MM.1S (cell line): ENCODE measurements at places on chromosomes 7 and 10.
A peak's percentile ranks its signal among the peaks of the same experiment; 100 is the strongest.

DNA sequence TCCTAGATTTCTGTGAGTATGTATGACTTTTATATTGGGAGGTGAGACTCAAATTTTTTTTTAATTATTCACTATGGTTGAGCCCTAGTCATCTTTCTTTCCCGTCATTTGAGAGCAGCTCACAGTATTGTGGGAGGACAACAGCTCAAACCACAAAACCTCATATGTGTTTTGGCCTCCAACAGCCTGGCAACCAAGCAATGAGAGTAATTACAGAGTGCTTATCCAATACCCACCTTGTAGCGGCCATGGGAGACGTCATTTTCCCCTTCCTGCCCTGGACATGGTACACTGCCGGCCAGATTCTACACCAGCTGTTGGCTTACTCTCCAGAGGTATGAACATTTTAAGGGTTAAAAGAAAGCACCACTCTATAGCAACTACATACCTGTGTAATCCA lies 49.1 kb downstream of the DOCK4 start:
- DNase-seq = no peak

GRCh38 chr10:49831352-49832035 lies 69.4 kb upstream of the OGDHL start:
- no peak for DNase-seq

DNA sequence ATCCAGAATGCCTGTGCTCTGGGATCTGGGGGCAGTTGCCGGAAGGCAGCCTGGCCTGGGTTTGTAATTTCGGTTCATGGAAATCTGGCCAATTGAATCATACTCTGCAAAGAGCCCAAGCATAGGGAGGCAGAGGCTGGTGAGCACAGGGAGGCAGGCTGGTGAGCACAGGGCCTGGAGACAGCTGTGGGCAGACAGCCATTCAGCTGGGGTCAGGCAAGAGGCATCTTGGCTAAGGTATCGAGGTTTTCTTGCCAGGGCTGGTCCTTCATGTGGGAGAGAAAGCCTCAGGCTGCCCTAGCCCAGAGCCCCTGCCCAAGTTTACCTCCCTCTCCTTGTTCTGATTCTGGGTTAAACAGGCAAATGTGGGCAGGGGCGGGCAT lies 63.7 kb upstream of the BAIAP2L1 start:
- no peak for DNase-seq

DNA sequence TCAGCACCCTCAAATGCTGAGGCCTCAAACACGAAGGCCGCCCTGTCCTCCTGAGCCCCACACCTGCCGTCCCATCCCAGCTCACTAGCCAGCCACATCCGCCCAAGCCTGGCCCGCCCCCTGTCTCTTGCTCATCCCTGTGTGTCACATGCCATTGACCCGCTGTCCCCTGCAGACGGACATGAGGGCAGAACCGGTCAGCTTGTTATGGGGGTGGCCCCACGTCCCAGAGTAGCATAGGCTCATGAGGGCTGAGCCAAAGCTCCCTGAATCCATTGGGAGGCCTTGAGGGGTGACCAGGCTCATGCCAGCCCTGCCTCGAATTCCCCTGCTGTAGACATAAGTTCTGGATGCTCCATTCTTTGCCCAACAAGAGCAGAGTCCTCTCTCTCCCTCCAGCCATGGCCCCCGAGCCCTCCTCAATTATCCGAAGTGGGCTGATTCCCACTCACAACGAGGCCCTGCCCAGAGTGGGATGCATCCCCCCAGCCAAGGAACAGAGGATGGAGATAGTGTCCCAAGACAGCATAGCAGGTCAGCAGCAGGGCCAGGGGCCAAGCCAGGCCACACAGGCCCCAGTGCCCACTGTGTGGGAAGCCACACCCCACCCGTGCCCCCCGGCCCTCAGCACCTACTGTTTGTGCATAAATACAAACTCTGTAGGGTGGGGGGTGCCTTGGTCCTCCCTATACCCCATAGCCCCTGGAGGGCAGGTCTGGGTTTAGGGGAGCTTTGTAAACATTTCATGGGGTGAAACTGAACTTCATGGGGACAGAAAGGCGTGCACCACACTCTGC lies 42.1 kb downstream of the EBF3 start:
- no peak for DNase-seq

- DNase-seq = no peak
Measured at GRCh38 chr10:58278274-58278961, 9.5 kb downstream of the CISD1 start.

DNA sequence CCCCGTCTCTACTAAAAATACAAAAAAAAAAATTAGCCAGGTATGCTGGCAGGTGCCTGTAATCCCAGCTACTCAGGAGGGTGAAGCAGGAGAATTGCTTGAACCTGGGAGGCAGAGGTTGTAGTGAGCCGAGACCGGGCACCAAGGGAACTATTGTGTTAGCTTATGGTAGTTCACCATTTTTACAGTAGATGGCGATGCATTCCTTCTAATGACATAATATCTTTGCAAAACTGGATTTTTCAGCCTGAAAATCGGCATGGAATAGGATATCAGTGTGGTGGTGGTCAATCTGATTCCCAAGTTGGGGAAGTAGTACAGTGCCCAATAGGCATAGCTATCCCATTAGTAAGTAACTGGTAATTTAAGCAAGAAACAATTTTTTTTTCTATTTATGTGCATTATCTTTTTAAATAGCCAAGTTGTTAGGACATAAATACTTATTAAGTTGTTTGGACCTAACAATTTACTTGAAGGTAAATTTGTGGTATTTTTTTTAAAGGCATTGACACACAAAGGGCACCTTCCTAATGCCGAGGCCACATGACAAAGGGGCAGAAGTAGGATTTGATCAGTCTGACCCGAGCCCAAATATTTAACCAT lies 17.6 kb upstream of the IMPDH1 start:
- DNase-seq = peak; percentile 72

- DNase-seq = no peak
Measured at GRCh38 chr7:7408001-7408770, 127.5 kb downstream of the COL28A1 start.

- peak; percentile 89 for DNase-seq
Measured at GRCh38 chr10:12348870-12349628, at the start of gene CAMK1D. CAMK1D (plus strand) TSS chr10:12349547.

DNA sequence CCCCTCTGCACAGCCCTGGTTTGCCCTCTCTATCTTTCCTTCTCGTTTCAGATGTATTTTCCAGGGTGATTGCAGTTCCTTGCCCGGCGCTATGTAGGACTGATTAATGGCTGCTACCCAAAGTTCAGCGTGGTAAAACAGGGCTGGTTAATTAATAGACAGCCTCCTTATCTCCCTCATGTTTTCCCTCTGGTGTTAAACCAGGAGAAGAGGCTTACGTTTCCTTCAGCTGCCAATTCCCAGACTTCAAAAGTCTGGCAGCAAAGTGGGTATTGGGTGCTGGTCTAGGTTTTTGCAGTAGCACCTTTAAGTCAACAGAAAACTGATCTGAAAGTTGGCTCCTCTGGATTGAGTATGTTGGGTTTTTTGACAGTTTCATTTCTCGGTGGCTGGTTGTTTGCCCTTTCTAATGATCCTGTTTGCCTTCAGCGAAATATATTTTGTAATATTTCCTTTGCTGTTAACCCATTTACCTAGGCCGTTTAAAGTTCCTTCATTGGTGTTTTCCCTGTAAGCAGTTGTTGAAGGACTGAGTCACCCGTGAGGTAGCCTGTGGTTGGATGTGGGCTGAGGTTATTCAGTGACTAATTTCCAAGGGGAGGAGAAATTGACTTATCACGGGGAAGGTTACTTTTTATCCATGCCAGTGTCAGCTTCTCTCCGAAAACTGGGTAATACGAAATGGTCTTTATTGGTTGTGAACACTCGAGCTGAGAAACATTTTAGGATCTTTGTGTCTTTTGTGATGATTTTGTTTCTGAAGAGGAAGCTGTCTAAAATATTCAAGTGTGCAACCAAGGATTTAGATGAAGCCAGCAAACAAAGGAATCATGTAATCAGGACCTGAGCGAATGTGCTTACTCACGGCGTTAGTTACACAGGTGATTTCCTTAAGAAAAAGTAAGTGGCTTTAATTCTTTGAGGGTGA lies 257.2 kb downstream of the KIAA1217 start:
- DNase-seq = peak; percentile 60

DNA sequence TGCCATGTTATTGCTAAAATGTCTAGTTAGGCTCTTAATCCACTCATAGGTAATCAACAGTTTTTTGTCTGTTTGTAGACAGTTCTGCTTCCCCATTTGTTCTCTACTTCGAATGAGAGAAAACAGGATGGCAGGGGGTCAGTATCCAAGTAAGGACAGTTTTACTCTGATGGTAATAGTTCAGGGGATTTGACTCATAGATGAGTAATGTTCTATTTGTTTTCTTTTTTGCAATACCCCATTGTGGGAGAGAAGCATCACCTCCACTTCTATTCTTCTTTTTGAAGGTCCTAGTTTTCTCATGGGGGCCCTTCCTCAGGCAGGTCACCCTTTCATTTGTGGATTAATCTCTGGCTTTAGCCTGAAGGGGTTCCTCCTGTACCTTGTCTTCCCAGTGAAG lies 13.9 kb downstream of the PCLO start:
- no peak for DNase-seq

DNA sequence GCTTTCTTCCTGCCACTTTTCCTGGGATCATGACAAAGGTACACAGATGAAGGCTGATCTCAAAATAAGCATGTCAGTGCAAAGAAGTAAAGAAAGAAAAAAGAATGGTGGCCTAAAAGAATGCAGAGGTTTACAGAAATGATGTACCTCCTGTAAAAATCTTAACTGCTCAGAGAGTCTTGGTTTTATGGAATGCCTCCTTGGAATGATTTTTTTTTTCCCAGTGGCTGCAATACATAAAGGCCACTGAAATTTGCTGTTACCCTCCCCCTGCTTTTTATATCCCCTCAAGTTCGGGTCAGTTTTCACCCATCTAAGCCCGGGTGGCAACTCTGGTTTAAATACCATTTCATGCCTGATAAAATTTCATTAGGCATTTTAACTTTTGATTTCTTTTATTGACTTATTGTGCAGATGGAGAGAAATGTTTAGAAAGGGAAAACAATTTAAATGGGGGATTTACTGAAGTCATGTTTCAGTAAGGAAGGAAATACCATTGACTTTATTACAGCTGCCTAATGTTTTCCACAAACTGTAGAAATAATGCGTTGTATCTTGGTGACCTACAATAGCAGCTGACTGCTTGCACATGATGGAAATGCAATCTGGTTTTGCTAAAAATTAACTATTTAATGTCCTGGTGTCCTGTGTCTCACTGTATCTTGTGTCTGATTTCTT lies 102.5 kb downstream of the SAMD9 start:
- no peak for DNase-seq

- no peak for DNase-seq
Measured at GRCh38 chr7:157610671-157611295, 274.0 kb downstream of the DNAJB6 start.

- DNase-seq = no peak
Measured at GRCh38 chr7:95646350-95646749, 50.0 kb upstream of the PDK4 start.

DNA sequence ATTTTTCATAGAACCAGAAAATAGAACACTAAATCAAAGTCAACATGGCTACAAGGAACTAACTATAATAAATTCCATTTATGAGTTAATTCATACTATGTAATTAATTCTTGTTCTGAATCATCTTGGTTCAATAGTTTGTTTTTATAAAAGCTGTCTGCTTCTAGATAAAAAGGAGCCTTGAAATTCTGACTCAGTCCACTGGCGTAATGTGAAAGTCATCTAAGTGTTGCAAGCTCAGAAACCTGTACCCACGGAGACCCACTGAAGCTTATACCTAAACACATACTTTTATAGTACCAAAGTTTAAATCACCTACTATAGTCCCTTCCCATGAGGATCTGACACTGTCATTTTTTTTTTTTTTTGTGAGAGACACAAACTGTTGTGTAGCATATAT lies 489.4 kb downstream of the SEMA3D start:
- no peak for DNase-seq

DNA sequence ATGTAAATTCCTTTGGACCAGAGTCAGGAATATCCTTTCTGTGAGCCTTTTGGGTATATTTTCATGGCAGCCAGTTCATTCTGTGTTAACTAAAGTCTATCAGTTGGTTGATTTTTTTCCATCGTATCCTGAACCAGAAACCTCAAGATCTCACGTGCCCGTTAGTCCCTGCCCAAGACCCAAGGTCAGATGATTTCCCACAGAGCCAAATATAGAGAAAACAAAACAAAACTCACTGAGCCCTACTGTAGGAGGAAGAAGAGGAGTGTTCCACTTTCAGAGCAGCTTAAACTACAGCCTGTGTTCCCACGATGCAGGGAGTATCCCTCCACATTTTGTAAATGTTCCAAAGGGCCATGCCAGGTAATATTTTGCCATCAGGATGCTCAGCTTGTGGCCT lies 96.0 kb upstream of the ADO start:
- DNase-seq = peak; percentile 58

DNA sequence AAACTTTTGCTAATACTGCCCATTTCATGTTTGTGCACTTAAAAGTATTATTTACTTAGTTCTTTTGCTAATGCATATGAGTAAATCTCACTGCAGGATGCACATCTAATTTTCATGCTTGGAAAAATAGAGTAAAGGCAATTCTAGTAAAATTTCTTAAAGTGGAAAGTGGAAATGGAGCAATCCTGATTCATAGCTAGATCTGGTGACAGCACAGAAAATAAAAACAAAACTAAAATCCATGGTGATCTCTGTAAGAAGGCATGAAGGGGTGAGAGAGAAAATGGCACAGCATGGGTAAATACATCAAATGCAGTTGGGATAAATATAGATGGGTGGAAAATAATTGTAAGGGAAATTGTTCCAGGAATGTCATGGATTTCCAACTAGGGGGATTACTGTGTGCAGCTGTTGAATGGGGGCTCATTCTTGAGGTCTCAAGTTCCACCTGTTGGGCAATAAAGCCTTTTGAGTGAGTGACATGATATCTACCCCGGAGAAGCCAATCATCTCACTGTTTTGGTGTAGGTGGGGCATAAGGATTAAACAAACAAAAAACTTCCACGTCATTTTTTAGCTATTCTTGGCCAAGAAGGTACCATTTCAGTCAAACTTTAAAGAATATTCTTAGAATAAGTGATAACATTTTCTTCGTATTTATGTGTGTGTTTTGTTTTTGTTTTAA lies 1.7 kb upstream of the MCU start:
- no peak for DNase-seq

DNA sequence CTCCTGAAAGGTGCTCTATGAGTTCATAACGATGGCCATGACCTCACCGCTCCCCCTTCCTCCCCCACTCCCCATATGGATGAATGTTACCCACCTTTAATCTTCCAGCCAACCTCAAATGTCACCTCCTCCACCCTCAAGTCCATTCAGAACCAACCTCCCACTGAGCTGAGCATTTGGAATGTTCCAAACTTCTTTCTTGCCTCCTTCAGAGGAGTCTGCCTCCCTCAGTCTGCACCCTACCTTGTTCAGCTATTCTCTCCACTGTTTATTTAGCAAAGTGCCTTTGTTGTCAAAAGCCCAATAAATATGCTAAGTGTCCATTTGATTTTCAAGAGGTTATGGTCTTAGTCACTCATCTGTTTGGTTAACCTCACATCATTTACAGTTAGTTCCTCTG lies 22.9 kb upstream of the MTPAP start:
- no peak for DNase-seq
